ENCODE measurements at places on chromosomes 12 and 14.

DNA sequence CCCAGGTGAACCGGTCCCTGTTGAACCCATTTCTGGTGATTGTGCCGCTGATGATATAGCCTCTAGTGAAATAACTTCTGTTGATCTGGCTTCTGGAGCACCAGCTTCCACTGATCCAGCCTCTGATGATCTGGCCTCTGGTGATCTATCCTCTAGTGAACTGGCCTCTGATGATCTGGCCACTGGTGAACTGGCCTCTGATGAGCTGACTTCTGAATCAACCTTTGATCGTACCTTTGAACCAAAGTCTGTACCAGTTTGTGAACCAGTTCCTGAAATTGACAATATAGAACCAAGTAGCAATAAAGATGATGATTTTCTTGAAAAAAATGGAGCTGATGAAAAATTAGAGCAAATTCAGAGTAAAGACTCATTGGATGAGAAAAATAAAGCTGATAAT is 59.1 kb downstream of the ATF7IP start:
- DNase-seq, result no peak

DNA sequence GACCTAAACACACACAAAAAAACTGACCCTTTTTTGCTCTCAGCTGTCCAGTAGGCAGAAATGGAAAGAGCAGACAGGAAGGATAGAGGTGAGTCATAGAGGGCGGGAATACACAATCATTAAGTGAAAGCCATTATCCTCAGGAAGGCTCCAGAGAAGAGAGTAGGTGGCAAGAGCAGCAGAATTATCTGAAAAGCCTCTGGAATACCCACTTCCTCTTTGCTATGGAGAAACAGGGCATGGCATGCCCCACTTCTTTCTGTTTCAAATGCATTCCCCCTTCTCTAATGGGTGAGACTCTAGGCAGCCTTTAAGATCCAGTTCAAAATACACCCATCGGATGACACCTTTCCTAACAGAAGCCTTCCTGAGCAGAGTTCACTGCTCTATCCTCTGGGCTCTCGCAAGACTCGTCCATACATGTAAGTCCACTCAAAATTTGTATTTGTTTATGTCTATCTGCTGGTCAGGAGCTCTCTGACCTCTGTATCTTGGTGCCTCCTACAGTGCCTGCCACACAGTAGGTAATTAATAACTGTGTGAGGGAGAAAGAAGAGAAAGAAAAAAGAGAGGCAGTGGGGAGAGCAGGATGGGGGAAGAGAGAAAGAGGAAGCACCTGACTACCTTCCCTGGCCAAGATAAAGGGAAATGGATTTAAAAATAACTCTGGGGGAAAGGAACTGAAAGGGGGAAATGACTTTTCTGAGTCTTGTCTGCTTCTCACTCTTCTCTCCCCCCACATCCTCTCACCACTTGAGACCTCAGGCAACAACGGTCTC is 8.5 kb downstream of the KLHL33 start:
- no peak for DNase-seq

- DNase-seq, result peak; percentile 63
Measured at GRCh38 chr12:6873094-6874014, at the start of gene SPSB2. TSS of gene SPSB2 (minus strand) at chr12:6873303. CDS start at chr12:6872901, 402 bp downstream.

DNA sequence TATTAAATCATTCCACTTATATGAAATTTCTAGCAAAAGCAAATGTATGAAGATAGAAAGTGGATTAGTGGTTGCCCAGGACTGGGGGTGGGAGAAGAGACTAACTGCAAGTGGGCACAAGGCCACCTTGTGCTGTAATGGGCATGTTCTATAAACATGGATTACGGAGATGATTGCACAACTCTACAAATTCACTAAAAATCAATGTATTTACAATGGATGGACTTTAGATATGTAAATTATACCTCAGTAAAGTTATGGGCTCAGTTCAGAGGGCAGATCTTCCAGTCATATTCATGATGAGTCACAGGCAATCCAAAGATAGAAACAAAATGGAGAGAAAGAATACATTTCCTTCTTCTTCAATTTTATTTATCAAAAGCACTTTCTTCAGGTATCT is 173.9 kb downstream of the NDUFA12 start:
- peak; percentile 4 for DNase-seq

DNA sequence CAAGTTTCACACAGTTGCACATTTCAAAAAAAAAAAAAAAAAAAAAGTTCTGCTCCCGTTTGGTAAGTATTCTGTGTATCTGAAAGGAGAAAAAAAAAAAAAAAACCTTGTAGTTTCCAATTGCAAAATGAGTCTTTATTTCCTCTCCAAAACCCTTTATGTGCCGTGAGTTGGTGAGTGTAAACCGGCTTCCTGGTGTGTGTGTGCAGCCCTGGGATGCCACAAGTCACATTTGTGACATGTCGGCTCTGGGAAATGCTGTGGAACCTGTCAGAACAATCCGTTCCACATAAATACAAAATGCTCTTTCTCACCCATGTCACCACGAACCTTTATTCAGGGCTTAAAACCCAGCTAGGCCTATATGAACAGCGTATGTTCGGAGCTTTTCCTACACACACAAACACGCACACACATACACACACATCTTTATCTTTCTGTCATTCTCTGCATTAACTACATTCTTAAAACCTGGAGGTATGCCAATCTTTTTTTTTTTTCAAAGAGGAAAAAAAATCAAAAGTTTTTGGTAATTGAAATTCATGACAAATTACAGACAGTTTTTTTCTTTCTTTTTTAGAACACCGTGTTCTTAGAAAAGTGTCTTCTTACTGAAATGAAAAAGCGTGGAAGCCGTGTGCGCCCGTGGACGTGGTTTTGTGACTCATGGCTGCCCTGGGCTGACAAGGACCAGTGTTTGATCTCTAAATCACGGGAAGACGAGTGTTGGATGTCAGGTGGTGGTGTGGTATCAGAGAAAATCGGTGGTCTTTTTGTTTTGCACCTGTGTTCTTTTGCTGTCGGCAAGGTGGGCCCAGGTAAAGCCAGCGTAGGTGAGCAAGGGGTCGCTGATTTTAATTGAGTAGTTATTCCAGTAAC is 612.0 kb downstream of the VRK1 start:
- no peak for DNase-seq

- no peak for DNase-seq
Measured at GRCh38 chr14:23481362-23481970, 12.0 kb downstream of the NGDN start.

- DNase-seq, result peak; percentile 87
Measured at GRCh38 chr14:102591944-102592762, at the start of gene RCOR1. TSS of gene RCOR1 (plus strand) at chr14:102592649. CDS start at chr14:102592887, 238 bp downstream.

GRCh38 chr12:119258149-119258548 is 76.4 kb upstream of the CCDC60 start:
- DNase-seq, result no peak

DNA sequence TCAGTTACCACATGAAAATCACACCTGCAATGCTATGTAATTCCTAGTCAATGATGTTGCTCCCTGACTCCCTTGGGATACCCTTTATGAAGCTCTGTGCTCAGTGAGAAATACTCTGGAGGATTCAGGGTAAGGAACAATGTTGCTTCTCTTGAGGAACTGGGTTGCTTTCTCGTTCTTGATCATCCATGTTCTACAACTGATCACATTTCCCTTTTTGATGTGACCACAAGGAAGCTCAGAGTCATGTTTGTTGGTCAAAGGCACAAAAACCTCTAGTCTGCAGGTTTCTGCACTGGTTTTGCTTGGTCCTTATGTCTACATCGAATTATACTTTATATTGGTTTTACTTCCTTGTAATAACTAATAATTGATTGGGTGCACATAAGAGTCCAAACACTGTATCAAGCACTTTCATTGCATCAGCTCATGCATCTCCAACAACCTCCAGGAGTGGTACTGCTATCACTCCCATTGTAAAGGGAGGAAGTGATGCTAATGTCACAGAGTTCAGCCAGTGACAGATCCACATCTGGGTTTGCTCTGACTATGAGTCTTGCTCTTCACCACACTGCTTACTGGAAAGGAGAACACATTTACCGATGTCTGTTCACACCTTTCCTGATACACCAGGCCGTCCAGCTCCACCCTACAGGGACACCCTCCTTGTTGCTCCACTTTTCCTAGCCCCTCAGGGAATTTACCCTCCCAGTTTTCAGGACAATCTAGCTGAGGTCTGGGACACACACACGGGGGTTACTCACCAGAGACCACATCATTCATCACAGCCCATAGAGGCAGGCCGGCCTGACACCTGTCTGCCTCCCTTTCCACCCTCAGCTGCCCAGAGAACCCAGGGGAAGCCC is 41.0 kb downstream of the CMKLR1 start:
- no peak for DNase-seq

DNA sequence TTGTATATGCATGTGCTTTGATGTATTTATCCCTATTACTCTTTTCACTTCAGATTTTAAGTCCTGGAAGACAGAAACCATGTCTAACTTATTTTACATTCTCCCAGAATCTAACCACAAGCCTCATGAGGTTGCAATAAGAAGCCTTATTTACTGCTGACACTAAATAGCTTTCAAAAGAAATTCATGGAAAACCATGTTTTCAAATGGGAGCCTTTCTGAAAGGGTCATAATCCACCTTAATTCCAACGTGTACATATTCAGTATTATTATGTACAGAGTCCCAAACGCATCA is 34.4 kb downstream of the CORO1C start:
- no peak for DNase-seq

- peak; percentile 33 for DNase-seq
Measured at GRCh38 chr14:98370352-98370751, 901.6 kb downstream of the BCL11B start.

DNA sequence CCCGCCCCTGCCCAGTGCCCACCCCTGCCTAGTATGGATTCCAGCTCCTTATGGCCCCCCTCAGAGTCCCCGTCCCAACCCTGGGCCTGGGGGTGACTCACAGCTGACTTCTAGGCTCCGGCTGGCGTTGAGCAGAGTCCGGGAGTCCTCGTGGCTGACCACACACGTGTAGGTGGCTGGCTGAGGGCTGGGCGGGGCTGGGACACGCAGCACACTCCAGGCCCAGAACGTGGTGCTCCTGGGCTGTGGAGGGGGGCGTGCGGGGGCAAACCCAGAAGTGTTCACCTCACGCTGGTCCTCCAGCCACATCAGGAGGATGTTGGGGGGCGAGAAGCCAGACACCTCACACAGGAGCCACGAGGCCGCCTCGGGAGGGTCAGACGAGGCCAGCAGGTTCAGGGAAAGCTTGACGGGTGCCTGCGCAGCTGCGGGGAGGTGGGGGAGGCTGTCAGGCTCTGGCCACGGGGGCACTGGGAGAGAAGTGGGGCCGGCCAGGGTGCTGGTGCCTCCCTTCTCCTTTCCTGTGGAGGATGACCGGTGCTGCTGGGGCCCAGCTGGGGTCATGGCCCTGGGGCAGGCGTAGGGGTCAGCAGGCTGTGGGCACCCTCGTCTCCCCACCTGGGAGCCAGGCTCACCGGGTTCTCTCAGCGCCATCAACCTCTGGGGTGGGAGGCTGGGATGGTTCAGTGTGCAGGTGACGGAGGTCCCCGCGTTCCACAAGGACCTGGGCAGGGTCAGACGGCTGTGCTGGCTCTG is 314.1 kb downstream of the TMEM121 start:
- no peak for DNase-seq

- DNase-seq, result no peak
Measured at GRCh38 chr14:52656905-52657304, 38.5 kb downstream of the ERO1A start.

DNA sequence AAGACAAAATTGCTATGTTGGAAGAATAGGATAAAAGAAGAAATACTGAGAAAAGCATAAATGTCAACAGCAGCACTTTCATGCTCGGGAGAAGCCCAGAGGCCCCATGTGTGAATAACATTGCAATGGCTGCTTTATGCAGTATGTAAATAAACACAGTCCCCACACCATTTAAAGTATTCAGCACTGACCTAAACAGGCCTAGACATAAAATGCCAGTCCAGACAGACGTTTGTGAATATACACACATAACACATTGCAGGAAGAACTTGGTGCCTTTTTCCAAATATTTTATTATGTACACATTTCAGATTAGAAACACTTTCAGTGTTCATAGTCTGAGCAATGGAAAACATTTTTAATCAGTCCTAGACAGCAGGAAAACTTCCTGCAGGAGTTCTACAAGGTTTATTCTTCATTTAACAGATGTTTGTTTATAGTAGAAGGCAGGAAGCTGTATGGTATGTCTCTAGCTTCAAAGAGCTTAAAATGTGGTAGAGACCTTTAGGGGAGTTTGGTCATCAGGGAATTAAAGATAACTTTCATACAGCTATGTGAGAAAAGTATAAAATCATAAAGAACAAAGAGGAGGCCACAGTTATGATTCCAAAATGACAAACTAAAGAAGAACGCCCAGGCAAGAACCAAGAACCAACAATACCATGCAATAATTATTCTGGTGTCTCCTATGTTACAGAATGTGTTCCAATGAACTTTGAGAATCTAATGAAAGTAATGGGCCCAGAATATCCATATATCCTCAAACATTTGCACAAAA is 30.6 kb upstream of the SLC38A2 start:
- DNase-seq, result no peak

GRCh38 chr12:3117591-3118015 is 40.4 kb downstream of the TSPAN9 start:
- DNase-seq, result peak; percentile 93

DNA sequence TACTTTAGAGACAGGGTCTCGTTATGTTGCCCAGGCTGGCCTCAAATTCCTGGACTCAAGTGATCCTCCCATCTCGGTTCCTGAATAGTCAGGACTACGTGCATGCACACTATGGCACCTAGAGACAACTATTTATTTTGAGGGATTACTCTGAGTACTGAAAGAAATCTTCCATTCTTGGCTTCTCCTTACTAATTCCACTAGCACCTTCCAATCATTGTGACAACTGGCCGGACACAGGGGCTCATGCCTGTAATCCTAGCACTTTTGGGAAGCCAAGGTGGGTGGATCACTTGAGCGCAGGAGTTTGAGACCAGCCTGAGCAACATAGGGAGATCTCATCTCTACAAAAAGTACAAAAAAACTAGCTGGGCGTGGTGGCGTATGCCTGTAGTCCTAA is 42.1 kb upstream of the MTERF2 start:
- DNase-seq, result no peak

- DNase-seq, result no peak
Measured at GRCh38 chr12:38588624-38589305, 272.2 kb downstream of the ALG10B start.

DNA sequence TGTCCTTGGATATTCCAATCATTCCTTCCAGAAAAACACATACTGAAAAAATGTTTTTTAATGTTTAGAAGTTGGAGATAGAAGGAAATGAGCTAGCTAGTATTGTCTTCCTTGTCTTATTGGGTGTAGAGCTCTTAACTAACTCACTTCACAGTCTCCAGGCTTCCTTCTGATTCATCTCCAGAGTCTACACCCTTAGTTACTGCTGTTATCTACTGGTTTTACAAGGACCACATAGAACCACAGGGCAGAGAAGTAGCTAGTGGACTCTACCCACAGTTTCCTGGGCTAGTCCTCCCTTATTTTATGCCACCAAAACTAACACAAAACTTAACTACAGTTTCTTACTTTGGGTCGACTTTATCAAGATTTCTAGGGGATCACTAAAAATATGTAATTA is 31.0 kb upstream of the DHRS4 start:
- no peak for DNase-seq

Data from foreskin keratinocyte (primary cell).